Epithelial cell of proximal tubule (primary cell): ENCODE measurements at places on chromosomes 4 and X.
A peak's percentile ranks its signal among the peaks of the same experiment; 100 is the strongest.

DNA sequence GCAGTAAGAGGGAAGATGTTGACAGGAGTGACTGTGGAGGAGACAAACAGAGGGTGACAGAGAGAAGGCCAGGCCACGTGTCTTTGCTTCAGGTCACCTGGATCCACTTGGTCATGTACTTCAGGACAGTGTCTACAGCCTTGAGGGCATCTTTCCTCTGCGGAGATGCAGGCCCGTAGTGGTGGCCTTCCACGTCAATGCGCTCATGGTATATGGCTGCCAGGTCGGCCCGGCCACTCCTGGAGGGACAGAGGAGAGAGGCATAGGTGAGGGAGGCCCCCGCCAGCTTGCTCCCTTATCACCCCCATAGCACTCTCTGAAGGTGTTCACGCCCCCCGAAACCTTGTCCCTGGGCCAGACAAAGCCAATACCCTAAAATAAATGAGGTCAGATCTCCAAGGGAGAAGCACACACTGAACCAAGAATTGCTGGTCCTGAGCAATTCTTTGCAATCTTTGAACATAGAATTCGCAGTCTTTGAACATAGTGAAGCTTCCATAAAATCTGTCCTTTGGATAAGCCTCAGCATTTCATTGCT lies 99.9 kb downstream of the ENPP6 start:
- no peak for DNase-seq

GRCh38 chr4:156146571-156146970 lies 192.9 kb upstream of the CTSO start:
- no peak for DNase-seq

DNA sequence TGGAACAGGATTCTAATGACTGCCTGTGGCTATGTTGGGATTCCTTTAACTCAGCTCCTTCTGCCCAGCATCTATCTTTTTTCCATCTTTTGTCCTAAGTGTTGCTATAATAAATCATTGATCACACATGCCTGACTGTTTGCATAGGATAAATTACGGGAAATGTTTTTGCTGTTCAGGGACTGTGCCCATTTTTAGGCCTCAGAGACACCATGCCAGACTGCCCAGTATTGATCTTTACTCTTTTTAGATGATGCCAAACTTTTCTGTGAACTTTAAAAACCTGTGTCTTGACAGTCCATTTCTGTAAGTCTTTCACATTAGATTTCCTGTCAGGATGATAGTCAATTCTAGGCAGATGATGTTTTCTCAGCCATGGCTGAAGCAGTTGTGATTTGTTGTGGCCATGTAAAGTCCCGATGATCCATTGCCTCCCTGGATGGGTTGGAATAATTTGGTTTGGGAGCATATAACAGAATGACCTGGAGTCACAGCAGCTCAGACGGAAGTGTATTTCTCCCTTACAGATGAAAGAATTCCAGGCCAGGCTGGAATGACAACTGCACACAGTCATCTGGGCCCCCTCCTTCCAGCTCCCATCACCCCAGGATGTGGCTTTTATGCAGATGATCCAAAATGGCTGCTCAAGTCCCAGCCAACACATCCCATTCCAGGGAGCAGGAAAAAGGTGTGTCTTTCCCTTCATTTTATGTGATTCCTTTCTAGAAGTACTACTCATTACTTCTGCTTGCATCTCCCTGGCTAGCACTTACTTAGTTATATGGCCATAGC lies 3.4 kb downstream of the HTT-AS start:
- DNase-seq = no peak

GRCh38 chr4:176963121-176963520 lies 170.4 kb upstream of the VEGFC start:
- DNase-seq = no peak

DNA sequence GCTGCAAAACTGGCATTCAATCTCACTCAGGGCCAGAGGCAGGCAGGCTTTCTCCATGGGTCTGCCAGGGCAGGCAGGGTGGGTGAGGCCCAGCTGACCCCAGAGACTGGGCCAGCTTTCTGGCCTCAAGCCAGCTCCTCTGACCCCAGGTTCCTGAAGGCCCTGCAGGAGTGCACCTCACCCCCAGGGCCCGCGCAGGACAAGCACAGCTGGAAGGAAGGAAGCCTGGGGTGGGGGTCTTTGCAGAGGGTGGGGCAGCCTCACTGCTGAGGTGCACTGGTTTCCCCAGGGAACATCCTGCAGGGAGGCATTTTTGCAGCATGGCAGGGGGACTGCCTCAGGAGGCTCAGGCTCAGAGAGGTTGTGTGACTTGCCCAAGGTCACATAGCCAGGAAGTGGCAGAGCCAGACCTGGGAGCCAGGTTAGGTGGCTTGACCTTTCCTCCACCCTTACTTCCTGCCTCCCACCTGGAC lies 31.5 kb upstream of the AFAP1 start:
- no peak for DNase-seq

DNA sequence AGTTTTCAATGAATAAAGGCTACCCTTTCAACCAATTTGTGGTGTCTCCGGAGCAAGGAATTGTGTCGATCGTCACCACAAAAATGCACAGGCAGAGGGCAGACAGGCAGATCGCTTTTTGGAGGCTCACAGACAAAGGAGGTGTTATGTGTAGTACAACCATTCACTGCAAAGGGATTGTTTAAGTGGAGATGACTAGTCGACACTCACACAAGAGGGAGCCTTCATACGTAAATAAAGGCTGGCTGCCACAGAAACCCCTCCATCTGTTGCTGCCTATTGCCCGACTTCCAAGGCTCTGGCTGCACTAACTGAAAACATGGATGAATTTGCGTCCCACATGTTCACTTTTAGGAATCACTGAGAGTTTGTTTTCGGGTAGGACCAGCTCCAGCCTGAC lies 281.1 kb downstream of the NKX6-1 start:
- DNase-seq = no peak

DNA sequence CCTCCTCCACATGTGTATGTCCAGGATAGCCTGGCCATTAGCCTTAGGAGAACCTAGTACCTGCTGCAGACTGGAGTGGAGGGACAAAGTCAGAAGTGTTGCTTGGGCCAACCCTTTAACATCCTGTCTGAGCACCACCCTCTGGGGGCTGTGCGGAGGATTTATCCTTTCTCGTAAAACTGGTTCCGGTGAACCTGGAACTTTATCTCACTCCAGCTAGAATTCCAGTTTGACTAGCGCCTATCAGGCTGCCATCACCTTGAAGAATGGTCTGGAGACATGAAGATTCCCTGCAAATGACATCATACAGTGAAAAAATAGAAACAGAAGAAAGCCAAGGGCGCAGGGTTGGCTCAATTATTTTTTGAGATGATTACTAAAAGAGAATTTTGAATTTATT lies 4.0 kb downstream of the TCEAL8 start:
- DNase-seq = no peak

- DNase-seq = no peak
These were observed 5.8 kb downstream of the LAS1L start for GRCh38 chrX:65528705-65529340.

GRCh38 chr4:2332201-2332975 lies 70.5 kb upstream of the MXD4 start:
- DNase-seq = no peak

- DNase-seq = no peak
These were observed 122.8 kb downstream of the DIPK2B start for GRCh38 chrX:45077748-45078424.

DNA sequence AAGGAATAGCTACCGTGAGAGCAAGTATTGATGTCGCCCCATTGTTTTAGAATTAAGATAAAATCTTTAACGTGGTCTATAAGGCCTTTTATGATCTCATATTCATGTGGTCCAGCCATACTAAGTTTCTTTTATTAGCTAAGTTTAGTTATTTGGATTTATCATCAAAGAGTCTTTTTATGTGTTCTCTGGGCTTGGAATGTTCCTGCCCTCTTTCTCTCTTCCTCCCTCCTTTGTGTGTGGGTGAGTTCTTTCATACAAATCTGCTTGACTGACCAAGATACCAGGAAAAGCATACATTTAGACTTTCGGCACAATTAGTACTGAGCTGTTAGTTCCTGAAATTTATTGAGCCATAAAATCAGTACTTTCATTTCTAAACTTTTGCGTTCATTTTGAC lies 11.3 kb downstream of the TDO2 start:
- no peak for DNase-seq

DNA sequence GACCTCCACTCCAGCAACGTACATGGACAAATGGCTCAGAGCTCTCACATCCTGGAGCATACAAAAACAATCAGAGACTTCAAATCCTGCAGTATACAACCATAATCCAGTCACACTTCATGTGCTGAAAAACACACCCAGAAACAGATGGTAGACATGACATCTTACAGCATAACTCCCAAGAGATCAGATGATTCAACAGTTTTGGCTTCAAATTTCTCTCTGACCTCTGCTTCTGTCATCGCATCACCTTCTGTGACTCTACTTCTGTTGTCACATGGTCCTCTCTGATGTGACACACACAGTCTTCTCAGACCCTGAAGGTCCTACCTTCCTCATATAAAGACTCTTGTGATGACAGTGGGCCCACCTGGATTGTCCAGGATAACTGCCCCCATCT lies 18.5 kb downstream of the SUV39H1 start:
- no peak for DNase-seq

- DNase-seq = no peak
These were observed 46.6 kb upstream of the PPP1R2C start for GRCh38 chrX:42824541-42824940.

DNA sequence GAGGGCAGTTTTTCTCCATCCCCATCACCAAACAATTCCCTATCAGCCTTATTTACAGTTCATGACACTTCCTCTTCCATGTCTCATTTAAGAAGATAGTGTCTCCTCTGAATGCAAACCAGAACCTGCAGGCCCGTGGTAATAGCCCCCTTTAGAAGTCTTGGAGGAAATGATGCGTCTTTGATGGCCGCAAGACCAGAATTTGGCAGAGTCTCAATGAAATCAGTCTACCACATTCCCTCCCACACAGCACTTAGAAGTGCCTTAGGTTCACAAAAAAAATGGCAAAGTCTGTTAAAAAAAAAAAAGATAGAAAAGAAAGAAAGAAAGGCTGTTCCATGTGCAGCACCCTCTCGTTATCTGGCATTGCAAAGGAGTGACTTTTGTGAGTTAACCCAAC lies 2.1 kb upstream of the KDR start:
- DNase-seq = no peak

DNA sequence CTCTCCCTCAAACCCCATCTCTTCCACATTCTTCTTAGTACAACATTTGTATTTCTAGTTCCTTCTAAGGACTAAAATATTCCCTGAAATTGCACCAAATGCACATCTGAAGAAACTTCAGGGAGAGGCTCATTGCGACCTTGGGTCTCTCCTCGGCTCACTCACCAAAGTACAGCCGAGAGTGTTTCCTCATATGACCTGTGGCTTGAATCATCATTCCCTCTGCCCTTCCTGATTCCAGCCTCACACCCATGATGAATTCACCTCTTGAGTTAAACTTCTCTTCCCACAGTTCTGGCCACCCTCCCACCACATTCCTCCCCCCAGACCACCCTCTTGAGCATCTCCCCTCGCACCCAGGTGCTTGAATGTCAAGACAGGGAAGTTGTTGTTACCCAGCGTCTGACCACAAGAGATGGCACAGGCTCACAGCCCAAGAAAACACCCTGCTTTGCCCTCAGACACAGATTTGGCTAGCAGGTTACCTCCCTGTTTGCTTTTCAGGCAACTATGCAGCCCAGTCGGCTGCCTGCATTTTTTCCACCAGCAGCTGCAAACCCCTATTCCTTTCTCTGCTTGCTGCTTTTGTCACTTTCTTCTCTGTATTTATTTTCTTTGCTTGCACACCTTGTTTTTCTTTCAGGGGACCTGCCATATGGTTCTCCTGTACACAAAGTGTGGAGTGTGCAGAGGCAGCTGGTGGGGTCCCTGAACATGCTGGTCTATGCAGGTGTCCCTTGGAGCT lies 214.8 kb downstream of the SPATA18 start:
- DNase-seq = no peak

DNA sequence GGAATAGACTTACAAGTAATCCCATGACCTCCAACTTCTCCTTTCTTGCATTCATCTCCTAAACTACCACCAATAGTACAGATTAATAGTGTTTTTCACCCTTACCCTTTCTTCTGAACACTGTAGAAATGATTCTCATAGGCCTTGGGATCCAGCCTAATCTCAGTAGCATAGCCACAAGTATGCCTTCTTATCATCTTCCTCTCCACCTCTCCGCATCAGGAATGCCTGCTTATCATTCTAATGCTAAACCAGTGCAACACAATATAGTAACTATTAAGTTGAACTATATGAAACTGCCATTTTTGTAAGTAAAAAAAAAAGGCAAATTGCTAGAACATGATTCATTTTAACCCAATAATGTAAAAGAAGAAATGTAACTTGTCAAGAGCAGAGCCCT lies 79.5 kb upstream of the IL2 start:
- no peak for DNase-seq

GRCh38 chr4:71907782-71908181 lies 123.9 kb upstream of the GC start:
- DNase-seq = peak; percentile 25

GRCh38 chr4:152824561-152824960 lies 44.8 kb downstream of the ARFIP1 start:
- no peak for DNase-seq

- DNase-seq = no peak
These were observed 184.8 kb downstream of the AMELX start for GRCh38 chrX:11478026-11478425.

DNA sequence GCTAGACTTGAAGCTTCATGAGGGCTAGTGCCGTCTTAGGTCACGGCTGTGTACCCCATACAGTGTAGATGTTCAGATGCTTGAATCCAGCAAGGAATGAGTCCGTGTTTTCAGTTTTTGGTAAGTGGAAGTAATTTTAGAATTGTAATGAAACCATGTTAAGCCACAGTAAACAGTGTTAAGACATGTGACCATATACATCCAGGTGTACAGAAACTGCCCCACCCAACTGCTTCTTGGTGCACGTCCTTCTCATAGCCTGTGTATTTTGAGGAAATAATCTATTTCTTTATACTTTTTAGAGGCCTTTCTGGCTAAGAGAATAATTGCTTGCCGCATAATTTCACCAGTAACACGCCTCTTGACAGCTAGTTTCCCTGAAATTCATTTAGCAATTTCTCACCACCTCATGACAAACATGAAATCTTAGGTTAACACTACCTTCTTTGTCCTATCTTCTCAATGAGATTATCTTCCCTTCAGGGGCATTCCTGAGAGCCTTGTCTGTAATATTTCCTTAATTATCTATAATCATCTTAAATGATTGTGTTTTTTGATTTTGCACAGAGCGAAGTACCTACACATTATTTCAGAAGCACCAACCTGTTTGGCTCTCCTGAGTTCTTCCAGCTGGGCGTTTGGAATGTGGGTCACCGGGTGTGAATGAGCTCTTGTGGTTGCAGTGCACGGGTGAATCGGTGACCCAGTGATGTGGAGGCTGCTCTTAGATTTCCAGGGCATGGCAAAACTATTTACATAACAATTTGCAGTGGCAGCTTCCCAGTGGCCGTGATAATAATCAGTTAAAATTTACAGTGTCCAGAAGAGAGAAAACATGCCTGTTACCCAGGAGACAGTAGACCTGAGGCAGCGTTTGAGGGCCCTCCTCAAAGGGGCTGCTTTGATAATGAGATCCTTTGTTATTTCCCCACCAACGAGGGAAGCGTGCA lies 50.2 kb upstream of the TADA2B start:
- no peak for DNase-seq

- no peak for DNase-seq
These were observed 119.8 kb downstream of the DCK start for GRCh38 chr4:71113294-71113693.

GRCh38 chr4:57342411-57342810 lies 232.2 kb upstream of the IGFBP7 start:
- peak; percentile 7 for DNase-seq

- DNase-seq = no peak
These were observed 1388.9 kb downstream of the C4orf33 start for GRCh38 chr4:130484826-130485225.

GRCh38 chrX:15146515-15146914 lies 123.4 kb downstream of the ASB9 start:
- DNase-seq = no peak

GRCh38 chr4:10305816-10306215 lies 151.4 kb downstream of the ZNF518B start:
- DNase-seq = no peak
